Fibroblast of skin of scalp (primary cell): ENCODE measurements at places on chromosomes 12 and 14.

- no peak for DNase-seq
These were observed 20.0 kb upstream of the CLEC2D start for GRCh38 chr12:9649532-9649940.

DNA sequence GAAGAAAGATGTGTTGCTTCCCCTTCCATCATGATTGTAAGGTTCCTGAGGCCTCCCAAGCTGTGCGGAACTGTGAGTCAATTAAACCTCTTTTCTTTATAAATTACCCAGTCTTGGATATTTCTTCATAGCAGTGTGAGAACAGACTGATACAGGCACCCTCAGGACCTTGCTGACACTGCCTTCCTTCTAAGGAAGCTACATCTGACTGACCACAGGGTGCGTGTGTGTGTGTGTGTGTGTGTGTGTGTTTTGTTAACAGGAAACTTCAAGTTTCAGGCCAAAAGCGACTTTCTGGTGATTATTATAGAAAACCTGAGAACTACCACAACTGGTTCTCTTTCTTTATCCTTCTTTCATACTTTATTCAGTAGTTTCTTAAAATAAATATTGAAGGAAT, 149.0 kb downstream of the CAPZA3 start:
- DNase-seq = no peak

- DNase-seq = no peak
These were observed 49.3 kb downstream of the TRPV4 start for GRCh38 chr12:109783965-109784244.

DNA sequence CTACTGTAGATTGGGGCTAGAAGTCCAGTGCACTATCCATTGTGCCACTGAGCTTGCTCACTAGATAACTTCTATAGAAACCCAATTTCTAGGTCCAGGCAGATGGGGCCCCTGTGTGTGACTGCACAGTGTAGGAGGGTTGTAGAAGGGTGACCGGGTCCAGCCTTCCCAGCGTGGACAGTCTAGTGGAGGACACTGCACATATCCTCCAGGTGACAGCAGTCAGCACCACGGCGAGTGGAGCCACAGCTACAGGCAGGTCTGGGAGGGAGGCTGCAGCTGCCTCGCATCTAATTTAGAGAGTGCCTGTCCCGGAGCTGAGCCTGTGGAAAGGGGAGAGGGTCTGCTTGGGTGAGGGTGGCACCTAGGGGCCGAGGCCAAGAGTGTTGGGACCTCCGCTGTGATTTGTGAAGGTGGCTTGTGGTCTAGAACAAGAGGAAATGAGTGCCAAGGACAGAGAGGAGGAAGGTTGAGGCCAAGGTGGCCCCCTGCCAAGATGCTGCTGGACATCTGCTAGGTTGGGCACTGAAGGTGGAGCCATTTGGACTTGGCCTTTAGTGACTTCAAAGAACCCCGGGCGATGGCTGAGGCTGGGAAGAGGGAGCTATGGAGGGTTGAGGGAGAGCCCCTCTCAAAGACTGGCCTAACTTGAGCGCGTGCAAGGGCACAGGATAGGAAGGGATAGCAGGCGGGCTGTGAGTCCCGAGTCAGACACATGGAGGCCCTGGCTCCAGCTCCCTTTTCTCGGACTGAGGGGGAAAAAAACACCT, 46.0 kb upstream of the TRAF3 start:
- DNase-seq = no peak

DNA sequence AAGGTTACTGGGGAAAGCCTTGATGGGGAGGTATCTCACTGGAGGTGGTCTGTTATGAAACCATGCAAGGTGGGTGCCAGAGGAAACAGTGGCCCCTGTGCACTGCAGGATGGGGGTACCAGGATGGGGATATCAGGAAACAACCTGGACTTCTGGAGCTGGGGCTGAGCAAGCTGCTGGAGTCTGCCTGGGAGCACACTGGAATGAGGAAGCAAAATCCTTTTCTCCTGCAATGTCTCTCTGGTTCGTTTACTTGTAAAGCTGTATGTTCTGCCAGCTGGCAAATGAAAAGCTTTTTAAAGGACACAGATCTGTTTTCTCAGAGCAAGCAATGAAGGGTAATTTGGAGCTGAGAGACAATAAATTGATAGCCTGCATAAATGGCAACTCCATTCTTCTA, 23.2 kb upstream of the SERPINA1 start:
- no peak for DNase-seq

GRCh38 chr12:26245175-26245942, 50.0 kb downstream of the SSPN start:
- no peak for DNase-seq

DNA sequence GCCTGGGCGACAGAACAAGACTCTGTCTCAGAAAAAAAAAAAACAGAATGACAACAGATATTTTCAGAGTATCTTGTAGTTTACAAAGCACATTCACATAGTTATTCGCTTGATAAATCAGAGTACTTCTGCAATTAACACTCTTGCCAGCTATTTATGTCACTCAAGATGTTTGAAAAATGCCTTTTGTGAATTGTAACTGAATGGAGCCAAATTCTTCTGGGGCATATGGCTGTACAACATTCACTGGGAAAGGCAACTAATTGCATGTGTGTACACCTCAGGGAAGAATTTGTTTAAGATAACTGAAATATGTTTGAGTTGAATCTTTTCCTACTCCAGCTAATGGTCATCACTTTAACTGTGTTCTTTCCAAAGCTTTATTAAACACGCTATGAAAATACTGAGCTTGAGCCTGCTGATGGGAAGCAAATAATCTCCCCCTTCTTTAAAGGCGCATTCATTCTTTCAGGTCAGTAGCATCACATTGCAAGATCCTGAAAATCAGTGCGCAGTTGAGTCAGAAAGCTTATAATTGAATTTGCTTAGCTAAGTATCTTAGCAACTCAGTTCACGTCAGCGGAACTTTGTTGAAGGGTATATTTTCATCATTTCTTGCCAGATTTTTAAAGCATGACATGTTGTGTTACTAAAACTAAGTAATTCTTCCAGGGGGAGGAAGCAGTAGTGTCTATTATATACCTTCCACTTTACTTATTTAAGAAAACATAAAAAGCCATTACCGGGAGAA, 66.6 kb downstream of the SINHCAF start:
- no peak for DNase-seq

DNA sequence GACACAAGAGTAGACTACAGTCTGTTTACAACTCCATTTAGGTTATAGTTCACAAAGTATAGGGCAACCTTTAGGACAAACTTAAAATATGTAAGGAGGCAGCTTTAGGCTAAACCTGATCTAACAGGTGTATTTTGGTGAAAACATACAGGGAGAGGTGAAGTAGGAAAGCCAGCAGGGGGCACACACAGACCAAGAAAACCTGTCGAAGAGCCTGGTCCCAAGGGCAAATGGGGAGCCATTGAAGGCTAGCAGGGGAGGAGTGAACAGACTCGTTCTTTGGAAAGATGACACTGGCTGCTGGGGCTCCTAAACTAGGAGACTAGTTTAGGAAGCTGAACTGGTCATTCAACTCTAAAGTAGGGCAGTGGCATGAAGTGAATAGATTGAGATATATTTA, 138.8 kb upstream of the WSCD2 start:
- DNase-seq = peak; percentile 4

DNA sequence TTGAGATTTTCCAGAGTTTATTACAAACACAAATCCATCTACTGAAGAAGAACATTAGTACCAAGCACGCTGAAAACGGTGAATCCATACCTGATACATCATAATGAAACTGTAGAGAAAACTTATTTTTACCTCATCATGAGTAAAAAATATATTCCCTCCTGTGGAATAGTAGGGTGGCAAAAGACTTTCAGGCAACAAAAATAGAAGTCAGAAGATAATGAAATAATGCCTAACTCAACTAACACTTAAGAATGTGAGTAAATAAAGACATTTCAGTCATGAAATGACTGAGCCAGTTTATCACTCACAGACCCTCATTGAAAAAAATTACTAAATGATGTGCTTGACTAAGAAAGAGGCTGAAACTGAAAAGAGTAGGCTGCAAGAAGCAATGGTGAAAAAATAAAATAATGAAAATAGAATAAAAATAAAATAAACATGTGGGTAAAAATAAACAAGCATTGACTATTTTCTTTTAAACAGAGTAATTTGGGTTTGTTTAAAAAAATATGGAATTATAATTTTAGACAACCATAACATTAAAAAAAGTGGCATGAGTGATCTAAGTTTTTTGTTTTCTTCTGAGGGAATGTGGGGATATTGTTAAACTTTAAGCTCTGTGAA, 148.6 kb downstream of the ASCL1 start:
- DNase-seq = no peak

GRCh38 chr12:82838827-82839226, 152.1 kb downstream of the TMTC2 start:
- DNase-seq = no peak

- DNase-seq = no peak
These were observed 872.9 kb downstream of the TMTC2 start for GRCh38 chr12:83559650-83560049.

- DNase-seq = no peak
These were observed 12.8 kb downstream of the AKT1 start for GRCh38 chr14:104782808-104783139.

DNA sequence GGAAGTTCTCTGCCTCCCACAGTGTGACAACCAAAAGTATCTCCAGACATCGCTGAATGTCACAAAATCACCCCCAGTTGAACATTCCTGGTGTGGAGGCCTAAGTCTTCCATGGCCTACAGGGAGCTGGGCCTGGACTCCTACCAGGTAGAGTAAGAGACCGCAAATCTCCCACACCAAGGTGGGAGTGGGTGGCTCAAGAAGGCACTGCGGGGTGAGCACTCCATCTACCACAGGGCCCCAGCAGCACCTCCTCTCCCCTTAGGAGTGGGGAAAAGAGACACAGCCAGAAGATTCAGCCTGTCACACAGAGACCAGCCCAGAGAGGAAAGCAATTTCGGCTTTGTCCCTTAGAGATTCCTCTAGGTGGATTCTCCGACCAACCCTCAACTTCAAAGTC, 25.5 kb downstream of the LRTM2 start:
- no peak for DNase-seq

- no peak for DNase-seq
These were observed 13.3 kb downstream of the PPP4R3A start for GRCh38 chr14:91496790-91497189.

- DNase-seq = peak; percentile 61
These were observed 11.0 kb upstream of the GSG1 start for GRCh38 chr12:13114251-13115052.

- no peak for DNase-seq
These were observed 2.0 kb upstream of the AP1G2 start for GRCh38 chr14:23569443-23570151.

GRCh38 chr12:19947344-19947743, 421.0 kb upstream of the PDE3A start:
- DNase-seq = no peak

- no peak for DNase-seq
These were observed 75.0 kb downstream of the PRMT8 start for GRCh38 chr12:3565985-3566384.

DNA sequence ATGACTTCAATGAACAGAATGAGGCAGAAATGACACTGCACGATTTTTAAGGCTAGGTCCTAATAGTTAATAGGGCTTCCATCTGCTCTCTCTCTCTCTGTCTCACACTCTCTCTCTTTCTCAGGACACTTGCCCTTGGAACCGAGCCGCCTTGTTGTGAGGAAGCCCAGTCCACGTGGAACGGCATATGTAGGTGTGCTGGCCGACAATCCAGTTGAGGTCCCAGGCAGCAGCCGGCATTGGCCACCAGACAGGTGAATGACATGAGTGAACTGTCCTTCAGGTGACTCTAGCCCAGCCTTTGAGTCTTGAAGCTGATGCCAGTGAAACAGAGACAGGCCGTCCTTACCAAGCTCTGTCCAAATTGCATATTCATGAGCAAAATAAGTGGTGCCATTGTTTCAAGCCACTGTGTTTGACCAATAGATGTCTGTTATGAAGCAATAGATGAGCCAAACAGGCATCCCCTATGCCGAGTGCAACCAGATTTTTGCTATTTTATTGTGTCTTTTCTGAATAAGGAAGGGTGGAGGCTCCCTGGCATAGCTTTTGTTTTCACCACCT, 217.5 kb upstream of the LHX5 start:
- no peak for DNase-seq

DNA sequence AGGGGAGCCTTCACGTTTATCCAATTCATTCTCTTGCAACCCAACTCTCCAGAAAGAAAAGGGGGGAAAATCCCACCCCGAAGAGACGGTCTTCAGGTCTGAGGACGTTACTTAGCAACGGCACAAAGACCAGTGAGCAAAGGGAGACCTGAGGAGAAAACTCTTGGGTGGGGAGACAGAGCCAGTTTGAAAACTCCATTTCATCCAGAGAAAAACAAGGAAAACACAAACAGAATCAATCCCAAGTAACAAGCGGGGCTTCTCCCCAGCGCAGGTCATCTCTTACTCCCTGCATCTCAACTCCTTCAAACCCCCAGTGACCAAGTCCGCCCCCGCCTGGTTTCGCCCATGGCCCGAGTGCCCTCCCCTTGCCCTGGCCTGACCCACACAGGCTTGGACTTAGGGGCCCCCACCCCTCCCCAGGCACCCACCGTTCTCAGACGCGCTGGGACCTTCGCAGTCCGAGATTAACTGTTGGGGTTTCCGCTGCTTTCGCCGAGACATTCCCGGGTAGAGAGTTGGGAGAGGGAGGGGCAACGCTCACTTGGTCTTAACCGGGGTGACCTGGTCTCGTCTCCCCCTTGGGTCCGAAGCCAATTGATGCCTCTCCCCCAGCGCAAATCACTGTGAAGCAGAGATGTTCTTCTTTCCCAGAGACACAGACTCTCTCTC, 10.4 kb upstream of the SALL2 start:
- no peak for DNase-seq

DNA sequence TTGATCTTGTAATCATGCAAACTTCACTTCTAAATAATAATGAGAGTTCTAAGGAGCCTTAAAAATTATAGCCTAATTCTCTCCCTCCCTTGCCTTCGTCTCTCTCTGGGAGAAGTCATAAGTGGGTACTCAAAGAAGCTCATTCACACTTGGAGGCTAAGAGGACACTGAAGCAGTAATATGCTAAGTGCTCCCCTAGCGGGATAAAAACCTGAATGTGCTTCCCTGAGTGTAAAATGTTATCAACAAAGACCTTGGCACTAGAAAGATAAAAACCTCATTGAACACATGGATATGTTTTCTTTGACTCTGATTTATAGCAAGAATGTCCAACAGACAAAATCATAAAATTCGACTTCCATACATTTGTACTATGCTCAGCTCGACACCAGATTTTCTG, 337.9 kb upstream of the NOVA1 start:
- DNase-seq = no peak

DNA sequence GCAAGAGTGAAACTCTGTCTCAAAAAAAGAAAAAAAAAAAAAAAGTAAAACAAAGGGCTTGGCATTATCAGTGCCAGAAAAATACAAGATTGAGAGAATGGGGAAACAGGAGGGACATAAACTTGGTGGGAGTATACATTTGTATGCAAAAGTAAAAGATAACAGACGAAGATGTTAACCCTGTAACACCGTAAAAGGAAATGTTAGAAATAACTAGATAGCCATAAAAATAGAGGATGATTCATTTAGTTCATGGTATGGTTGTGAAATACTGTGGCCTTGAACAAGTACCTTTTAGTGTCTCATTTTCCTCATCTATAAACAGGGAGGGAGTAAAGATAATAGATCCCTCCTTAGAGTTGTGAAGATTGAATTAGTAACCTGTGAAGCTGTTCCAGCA, 33.3 kb downstream of the ATP2A2 start:
- peak; percentile 74 for DNase-seq

- DNase-seq = no peak
These were observed 9.8 kb downstream of the ITGA5 start for GRCh38 chr12:54409267-54409666.
